ENCODE measurements at places on chromosomes 7 and 10.

GRCh38 chr10:119252051-119252465, 44.7 kb downstream of the GRK5 start:
- no peak for DNase-seq

- no peak for DNase-seq
These were observed 133.9 kb downstream of the DKK1 start for GRCh38 chr10:52447931-52448353.

GRCh38 chr7:17626235-17626634, 314.1 kb downstream of the SNX13 start:
- DNase-seq = no peak

DNA sequence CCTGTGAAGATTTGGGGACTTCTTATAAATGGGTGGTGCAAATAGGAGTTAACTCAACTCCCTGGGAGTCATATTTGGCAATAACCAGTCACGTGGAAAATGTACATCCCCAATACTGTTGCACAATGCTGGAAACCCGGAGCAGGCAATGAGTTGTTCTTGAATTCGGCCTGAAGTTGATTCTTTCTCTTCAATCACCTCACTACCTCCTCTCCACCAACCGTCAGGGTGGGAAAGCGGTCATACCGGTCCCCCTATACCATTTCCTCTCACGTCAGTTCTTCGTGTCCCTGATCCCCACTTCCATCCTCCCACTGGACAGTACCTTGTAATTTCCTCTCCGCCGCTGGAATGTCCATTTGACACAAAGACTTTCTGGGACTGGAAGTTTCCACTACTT, 2.8 kb downstream of the GIMAP5 start:
- no peak for DNase-seq

- DNase-seq = no peak
These were observed 83.5 kb downstream of the TACC2 start for GRCh38 chr10:122072491-122072890.

- no peak for DNase-seq
These were observed 433.0 kb downstream of the ANKRD7 start for GRCh38 chr7:118657391-118658005.

Measured in stimulated activated CD4-positive, alpha-beta T cell treated with anti-CD3 and anti-CD28 coated beads, TNF-alpha, amount 100 ng/mL, for 4 hours (primary cell).